ENCODE measurements at places on chromosomes 13 and 19.

- no peak for DNase-seq
Measured at GRCh38 chr13:35518337-35518946, 42.0 kb upstream of the MAB21L1 start.

- DNase-seq = peak; percentile 27
Measured at GRCh38 chr19:31372246-31372781, 23.1 kb upstream of the TSHZ3 start.

DNA sequence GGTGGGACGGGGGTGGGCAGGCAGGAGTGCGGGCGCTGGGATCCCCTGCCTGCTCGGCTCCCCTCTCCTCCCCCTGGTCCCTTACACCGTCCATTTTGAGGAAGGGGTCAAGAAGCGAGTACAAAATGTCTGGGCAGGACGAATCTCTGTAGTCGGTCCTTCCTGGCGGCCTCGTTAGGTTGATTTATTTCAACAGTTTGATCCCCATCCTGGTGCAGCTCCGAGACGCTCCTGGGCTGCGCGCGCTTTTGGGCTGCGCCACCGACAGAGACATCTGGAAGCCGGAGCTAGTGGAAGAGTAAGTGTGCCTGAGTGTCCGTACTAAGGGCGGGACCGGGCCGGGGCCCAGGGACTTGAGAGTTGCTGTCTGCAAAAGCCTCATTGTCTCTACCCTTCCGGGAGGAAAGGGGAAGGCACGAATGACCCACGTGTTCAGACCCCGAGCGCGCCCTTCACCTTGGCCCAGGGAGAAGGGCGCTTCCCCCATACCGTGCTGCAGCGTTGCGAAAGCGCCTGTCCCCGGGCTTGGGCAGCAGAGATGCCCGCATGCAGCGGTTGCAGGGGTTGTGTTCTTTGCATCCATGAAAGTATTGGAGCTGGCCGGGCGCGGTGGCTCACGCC, 1.8 kb downstream of the ZNF114 start:
- peak; percentile 36 for DNase-seq

DNA sequence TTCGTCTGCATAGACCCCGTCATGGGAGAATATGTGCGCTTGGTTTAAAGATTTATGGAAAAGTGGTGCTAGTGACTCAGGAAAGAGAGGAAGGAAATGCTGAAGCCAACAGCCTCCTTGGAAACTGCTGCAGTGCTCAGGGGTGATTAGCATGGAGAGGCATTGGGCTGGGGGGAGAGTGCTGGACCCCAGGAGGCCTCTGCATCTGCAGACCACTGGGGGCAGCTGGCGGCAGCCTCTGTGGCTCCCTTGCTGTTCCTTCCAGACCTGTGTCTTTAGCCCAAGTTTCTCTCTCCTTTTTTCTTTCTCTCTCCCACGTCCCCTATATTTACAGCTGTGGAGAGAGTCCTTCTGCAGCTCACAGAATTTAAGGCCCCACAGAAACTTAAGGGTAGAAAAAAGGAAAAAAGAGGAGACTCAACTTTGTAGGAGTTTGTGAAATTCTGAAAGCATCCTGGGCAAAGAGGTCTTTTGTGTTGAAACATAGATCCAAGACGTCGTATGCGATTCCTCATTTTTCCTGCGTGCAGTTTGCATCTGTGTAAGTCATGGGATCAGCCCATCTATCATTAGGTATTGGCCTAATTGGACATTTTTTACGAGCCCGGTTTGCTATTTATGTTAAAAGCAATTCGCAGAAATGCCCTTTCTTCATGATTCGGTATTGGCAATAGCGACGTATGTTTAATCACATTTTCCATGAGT, 116.2 kb upstream of the ZNF536 start:
- no peak for DNase-seq

GRCh38 chr13:63041640-63042414, 1626.2 kb upstream of the PCDH20 start:
- peak; percentile 1 for DNase-seq

DNA sequence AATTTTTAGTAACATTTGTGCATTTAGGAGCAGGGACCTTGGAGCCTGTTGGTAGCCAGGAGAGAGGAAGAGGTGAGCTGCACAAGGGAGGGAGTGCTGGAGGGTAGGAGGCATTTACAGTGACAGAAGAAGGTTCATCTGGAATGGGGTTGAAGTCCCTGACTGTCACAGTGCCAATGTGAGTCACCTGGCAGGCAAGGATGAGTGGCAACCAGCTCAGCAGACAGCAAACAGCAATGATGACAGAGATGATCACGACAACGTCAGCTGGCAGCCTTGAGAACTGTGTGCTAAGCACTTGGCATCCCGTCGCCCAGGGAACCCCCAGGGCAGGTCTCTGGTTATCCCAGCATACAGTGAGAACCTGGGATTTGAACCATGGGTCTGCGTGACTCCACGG, 2.6 kb downstream of the OR10H5 start:
- DNase-seq = no peak

DNA sequence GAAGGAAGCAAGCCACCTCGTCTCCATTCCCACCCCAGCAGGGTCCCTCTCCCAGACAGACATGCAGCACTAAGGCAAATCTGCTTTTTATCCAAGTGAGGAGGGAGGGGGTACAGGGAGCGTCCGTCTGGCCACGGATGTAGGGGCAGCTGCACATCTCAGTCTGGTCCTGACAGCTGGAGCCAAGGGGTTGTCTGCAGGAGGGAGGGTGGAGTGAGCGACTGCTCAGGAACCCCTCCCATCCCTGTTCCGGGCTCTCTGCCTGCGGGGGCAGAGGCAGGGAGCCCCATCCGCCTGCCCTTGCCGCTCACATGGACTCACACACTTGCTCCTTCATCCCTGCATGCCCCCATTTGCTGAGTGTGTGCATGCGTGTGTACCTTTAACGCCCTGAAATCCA, 2.5 kb downstream of the TMEM190 start:
- no peak for DNase-seq

DNA sequence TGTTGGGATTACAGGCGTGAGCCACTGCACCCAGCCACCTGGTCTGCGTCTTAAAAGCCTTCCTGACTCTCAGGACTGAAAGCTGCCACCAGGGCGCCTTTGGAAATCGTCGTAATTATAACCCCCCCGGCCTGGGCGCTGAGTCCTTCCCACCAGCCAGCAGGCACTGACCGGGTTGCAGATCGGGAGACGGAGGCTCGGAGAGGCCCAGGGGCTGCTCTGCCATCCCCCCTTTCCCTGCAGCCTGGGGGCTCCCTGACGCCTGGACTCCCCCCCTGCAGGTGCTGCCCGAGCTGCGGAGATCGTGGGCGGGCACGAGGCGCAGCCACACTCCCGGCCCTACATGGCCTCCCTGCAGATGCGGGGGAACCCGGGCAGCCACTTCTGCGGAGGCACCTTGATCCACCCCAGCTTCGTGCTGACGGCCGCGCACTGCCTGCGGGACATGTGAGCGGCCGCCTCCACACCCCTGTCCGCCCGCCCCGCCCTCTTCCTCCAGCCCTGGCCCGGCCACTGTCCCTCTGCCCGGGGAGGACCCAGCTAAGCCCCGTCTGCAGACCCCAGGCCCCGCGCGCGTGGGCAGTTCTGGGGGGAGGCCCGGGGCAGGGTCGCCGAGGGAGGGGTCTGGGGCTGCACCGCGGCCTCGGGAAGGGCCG, 2.5 kb downstream of the PRTN3 start:
- no peak for DNase-seq

- peak; percentile 61 for DNase-seq
Measured at GRCh38 chr19:49335071-49335783, at the start of gene CD37. TSS of gene CD37 (plus strand) at chr19:49335406. CDS start at chr19:49335541, 135 bp downstream.

GRCh38 chr19:29278716-29279115, 65.8 kb upstream of the UQCRFS1 start:
- no peak for DNase-seq

GRCh38 chr19:37506387-37507166, at the start of gene ZNF793:
TSS of gene ZNF793 (plus strand) at chr19:37506939. CDS start at chr19:37523440, 16,501 bp downstream.
- DNase-seq = peak; percentile 71

DNA sequence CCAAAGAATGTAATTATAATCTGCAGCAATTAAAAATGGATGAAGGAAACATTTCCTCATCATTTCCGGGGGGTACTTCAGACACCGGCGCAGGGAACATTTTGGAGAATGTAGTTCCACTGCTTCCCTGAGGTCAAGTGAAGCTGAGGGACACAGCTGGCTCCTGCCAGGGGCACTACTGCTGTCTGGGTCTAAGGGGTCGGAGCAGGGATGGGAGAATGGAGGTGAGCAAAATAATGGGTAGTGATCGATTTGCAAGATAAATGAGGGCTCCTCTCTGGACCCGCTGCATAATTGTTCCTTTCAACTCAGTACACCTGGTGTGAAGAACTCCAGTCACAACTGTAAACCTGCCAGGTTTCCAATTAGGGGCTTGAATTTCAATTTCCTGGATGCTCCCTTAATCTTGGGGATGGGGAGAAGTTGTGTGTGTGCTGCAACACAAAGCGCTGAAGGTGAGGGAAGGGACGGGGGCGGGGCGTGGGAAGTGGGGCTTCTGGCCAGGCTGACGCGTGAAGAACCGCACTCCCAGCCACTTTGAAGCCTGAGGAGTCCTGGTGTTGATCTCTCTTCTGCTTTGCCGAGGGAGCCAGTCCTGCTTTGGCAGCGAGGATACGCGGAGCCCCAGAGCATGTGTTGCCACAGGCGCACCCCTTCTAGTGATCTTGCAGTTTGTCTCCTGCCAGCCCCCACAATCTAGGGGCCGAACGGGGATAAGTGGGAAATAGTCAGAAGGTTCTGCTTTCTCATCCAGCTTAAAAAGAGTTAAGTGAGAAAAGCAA, 57.9 kb upstream of the PCDH8 start:
- no peak for DNase-seq

- DNase-seq = no peak
Measured at GRCh38 chr19:42098781-42099180, 22.8 kb downstream of the ZNF574 start.

GRCh38 chr19:6470173-6470572, 6.1 kb downstream of the CRB3 start:
- no peak for DNase-seq
